ENCODE measurements at places on chromosomes 1 and 21.

DNA sequence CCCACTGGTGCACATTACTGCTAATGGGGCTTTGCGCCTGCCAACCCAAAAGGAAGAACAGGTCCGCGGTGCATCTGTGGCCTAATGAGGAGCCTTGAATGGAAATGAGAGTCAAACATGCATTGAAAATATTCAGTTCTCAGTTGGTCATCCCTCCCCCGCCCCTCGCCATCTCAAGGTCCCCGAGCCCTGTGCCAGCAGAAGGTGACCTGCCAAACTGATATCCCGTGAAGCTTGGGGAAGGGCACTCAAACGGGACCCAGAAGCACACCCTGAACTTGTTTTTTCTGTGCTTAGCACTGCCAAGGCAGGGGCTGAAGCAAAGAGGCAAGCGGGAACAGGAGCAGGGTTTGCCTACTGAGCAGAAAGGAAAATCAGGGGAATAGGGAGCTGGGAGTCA lies 67.9 kb upstream of the ZNF648 start:
- no peak for DNase-seq

DNA sequence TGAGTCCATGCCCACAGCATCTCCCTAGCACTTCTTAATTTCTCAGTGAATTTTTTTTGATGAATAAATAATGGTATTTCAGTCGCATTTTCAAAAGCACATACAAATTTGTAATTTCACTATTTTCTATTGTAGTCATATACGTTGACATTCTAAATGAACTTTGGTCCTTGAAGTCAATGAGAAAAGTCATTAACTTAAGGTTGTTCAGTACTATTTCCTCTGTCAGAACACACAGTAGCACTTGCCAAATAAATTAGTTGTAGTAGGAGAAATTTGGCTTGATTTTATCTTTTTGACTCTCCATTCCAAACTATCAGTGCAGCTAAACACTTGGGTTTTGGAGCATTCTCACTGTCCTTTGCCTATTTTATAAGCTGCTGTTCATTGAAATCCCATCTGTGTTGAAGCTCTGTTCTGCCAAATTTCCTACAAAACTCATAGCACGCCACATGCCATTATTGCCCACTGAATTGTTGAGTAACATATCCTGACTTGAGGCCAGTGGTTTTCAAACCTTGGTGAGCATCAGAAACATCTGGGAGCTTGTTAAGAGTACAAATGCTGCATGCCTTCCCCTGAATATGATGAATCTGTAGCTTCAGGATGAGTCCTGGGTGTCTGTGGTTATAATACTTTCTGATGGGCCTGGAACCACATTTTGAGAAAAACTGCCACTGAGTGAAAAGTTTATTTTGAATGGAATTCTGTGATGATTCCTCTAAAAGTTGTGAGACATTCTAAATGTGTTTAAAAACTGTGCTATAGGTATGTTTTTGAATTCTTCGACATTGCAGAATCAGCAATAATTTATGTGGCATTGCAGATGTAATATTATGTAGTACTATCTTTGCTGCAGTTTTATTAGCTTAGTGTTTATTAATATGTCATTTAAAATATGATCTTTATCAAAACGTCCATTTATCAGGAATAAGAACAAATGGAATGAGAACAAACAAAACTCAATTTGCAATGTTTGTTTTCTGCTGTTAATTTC lies 78.9 kb downstream of the DNM3 start:
- no peak for DNase-seq

GRCh38 chr1:241357366-241358340 lies 648 bp upstream of the RGS7 start:
- peak; percentile 9 for DNase-seq

DNA sequence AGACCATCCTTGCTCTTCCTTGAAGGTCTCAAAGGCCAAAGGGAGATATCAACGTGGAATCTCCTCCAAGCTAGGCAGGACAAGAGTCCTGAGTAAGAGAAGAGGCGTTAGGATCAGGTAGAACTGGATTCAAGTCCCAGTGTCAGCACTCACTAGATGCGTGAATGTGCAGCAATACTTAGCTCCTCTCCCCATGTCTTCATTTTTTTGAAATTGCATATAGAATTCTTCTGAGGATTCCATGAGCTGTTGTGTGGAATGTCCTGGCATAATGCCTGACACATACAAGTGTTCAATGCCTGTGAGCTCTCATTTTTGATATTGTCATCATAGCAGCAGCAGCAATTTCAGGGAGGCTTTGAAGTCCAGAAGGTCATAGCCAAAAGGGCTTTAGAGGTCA lies 333.2 kb downstream of the KCNH1 start:
- no peak for DNase-seq

DNA sequence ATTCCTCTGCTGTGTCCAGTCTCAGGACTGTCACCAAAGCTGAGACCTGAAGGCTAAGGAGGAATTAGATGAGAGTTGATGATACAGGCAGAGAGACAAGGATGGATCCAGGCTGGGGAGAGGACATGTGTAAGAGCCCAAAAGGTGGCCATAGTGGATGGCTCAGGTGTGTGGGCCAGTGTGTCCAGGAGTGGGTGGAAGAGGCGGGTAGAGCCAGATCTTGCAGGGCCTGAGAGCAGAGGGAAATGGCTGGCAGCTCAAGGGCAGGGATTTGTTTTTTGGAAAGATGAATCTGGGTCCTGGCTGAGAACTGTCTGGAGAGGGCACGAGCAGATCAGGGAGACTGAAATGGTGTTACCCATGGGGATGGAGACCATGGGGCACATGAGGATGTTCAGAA lies 38.1 kb downstream of the AZIN2 start:
- DNase-seq = no peak

GRCh38 chr1:213680677-213681325 lies 307.0 kb upstream of the PROX1 start:
- no peak for DNase-seq

GRCh38 chr1:169974067-169974466 lies 80.4 kb upstream of the SCYL3 start:
- DNase-seq = no peak
